Stimulated activated CD4-positive, alpha-beta T cell treated with anti-CD3 and anti-CD28 coated beads, Interleukin-12 subunit alpha, Interleukin-12 subunit beta, amount 100 ng/mL, for 48 hours (primary cell): ENCODE measurements at places on chromosomes 16 and 17.
A peak's percentile ranks its signal among the peaks of the same experiment; 100 is the strongest.

DNA sequence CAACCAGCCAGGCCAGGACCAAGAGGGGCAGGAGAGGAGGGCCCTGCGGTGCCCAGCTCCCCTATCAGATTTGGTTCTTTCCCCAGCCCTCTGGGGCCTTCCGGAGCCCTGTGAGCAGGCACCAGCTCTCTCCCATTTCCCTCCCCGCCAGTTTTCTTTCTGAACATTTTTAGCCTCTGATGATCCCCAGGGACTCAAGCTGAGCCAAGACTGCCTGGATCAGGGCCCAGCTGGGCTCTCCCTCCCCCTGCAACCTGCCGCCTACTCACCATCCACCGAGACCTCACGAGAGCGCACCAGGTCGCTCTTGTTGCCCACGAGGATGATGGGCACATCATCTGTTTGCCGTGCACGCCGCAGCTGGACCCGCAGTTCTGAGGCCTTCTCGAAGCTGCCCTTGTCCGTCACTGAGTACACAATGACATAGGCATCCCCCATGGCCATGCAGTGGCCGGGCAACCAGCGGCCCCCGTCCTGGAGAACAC, 2.0 kb downstream of the RRAD start:
- DNase-seq, result no peak

- no peak for DNase-seq
Observed at GRCh38 chr17:46190763-46191162, 2.5 kb downstream of the KANSL1 start.

- DNase-seq, result no peak
Observed at GRCh38 chr17:45771271-45771959, 12.7 kb upstream of the CRHR1 start.

DNA sequence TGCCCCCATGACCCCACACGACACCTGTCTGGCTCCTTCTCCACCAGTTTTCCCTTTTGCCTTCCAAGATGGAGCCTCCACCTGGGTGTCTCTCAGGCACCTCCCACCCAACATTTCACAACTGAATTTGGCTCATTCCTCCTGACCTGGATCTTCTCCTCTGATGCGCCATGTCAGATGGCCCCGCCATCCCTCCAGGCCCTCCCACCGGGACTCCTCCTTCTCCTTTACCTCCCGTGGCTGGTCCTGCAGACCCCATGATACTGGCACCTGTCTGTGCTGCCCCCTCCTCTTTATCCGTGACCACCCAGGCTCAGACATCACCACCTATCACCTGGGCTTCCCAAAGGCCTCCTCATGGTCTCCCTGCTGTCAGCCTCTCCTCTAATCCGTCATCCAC, 4.7 kb downstream of the TRPV3 start:
- DNase-seq, result no peak

DNA sequence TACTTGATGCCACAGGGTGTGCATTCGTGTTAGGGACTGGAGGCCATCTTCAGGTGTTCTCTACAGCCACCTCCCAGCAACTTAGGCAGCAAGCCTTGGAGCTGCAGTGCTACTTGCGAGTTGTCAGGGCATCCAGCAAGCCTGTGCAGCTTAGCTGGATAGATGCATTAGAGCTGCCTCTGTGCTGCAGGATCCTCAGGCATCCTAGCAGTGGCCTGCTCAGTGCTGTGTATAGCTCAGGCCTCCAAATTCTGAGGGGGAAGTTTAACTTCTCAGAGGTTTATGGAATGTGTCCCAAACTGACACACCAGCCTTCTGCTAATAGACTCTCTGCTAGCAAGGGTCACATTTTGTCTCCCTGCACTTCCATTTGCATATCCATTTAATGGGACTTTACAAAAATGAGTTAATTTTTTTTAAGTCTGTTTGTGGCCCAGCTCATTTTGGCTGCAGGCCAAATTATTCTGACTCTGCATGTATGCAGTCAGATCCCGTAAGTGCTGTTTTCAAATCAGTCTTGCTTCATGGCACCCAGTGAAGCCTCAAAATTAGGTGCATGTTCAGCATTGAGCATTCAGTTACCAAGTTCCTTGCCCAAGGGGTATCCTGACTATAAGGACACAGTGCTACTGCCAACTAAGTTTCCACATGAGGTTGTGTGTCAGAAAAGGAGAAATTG, 6.8 kb downstream of the GABARAPL2 start:
- DNase-seq, result no peak

- DNase-seq, result no peak
Observed at GRCh38 chr16:52816993-52817392, 235.7 kb downstream of the CHD9NB start.

GRCh38 chr16:82864332-82865040, 237.7 kb downstream of the CDH13 start:
- no peak for DNase-seq

DNA sequence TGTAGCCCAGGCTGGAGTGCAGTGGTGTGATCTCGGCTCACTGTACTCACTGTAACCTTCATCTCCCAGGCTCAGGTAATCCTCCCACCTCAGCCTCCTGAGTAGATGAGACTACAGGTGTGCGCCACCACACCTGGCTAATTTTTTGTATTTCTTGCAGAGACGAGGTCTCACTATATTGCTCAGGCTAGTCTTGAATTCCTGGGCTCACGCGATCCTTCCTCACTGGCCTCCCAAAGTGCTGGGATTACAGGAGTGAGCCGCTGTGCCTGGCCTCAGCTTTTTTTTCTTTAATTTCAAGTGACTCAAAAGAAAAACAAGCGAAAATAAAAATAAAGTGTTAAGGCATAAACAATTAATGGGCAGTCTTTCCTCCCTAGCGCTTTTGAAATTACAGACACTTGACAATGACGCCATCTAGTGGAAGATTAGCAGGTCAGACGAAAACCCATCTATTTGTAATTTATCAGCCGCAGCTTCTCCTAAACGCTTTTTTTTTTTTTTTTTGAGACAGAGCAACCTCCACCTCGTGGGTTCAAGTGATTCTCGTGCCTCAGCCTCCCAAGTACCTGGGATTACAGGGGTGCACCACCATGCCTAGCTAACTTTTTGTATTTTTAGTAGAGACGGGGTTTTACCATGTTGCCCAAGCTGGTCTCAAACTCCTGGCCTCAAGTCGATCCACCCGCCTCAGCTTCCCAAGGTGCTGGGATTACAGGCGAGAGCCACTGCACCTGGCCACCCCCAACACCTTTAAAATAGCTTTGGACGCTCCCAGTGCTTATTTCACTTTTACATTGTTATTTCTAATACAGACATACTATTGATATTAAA, 28.1 kb upstream of the PECAM1 start:
- no peak for DNase-seq

- no peak for DNase-seq
Observed at GRCh38 chr17:1315409-1315808, 35.9 kb downstream of the TRARG1 start.

DNA sequence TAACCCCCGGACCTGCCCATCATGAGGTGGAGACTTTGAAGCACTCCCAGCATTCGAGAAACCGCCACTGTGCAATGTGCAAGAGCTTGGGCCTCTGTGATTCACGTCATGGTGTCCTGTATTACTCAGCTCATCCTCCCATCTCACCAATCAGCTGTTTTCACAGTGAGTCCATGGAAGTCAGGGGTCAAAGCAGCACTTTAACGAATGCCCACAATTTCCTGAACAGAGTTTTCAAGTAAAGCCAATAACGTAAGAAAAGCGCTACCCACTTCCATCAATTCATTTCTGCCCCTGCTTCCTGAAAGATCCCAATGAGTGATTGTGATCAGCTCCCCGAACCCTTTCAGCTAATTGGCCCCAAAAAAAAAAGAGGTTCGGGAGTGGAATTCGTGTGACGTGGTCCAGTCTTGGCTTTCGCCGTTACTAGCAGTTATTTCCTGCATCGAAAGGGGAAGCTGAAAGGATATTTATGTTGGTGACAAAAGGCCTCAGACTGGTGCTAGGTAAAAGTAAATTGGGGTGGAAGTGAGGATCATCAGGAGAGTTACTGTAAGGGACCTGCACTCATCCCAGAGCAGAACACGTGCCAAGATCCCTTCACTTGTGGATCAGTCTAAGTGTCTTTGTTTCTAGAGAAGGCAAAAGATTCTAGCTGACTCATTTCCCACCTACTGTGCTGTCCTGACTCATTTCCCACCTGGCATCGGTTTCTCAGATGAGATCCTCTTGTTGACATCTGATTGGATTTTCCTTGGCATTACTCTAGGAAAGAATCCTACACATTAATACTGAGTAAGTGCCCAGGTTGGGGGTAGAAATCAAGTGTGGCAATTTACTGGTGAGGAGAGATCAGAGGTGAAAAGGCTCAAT, 136.7 kb upstream of the NUDT7 start:
- no peak for DNase-seq

DNA sequence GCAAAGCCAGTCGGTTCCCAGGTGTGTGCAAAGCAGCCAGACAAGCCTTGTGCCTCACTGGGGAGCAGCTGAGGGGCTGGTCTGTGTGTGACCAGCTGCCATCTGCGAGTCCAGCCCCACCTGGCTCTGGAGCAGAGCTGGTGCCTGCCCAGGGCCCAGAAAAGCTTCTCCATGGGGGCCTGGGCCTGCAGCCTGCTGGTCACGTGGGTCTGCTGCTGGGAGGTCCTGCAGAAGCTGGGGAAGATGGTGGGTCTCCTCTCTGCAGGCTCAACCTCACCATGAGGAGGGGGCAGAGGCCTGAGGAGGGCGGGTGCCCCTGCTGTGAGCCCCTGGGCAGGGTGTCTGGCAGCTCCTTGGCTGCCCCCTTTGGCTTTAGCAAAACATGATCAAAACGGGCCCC, 71.9 kb downstream of the ENGASE start:
- no peak for DNase-seq

GRCh38 chr16:28140788-28141618, 70.8 kb downstream of the XPO6 start:
- DNase-seq, result peak; percentile 46

- DNase-seq, result no peak
Observed at GRCh38 chr17:28142305-28142704, 99.8 kb downstream of the NLK start.

GRCh38 chr16:72740347-72740746, 307.6 kb downstream of the ZFHX3 start:
- no peak for DNase-seq

DNA sequence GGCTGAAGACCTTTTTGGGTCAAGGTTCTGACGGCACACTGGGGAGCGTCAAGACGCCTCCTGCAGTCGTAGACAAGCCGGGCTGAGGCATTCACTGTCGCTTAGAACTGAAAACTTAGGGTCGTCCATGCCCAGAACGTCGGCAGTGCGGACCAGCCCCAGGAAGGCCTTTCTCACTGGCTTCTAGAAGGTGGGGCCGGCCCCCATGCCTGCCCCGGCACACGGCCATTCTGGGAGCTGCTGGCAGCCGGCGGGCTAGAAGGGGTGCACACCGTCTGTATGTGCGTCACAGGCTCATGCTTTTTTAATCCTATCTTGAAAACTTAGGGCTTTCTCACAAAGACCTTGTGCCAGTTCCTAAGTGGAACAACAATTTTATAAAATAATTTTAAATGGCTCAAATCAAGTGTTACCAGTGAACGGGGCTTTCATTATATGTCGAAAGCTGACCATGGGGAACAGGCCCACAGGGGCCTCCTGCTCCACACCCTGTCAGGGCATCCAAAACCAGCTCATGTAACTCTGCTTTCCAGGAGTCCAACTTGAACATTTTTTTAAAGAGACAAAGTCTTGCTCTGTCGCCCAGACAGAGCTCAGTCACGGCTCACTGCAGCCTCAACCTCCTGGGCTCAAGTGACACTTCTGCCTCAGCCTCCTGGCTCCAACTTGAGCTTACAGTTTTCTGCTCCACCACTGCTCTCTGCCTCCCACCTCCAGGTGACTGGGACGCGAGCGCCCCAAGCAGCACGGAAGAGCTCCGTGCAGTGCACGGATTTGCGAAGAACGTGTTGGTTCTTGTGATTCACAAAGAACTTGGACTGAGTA, 111.2 kb downstream of the ANKRD11 start:
- no peak for DNase-seq
